COR-L47 (cell line): ENCODE measurements at places on chromosomes 12 and 14.
A peak's percentile ranks its signal among the peaks of the same experiment; 100 is the strongest.

- DNase-seq = no peak
Measured at GRCh38 chr12:64687816-64688215, 71.4 kb downstream of the GNS start.

- DNase-seq = no peak
Measured at GRCh38 chr12:122086116-122086515, 7.6 kb downstream of the MLXIP start.

GRCh38 chr14:58239244-58240195 is 5.1 kb upstream of the PSMA3 start:
- DNase-seq = peak; percentile 49

- DNase-seq = no peak
Measured at GRCh38 chr14:96895658-96896271, 98.6 kb downstream of the VRK1 start.

GRCh38 chr14:90274808-90275457 is 18.6 kb downstream of the PSMC1 start:
- DNase-seq = no peak

- no peak for DNase-seq
Measured at GRCh38 chr14:96148631-96149030, 56.0 kb upstream of the BDKRB2 start.

- DNase-seq = no peak
Measured at GRCh38 chr12:85531341-85531740, 251.3 kb downstream of the ALX1 start.

GRCh38 chr12:128818065-128819022 is 5.4 kb downstream of the SLC15A4 start:
- DNase-seq = no peak

- DNase-seq = no peak
Measured at GRCh38 chr14:75876530-75876929, 105.3 kb downstream of the TGFB3 start.

- DNase-seq = no peak
Measured at GRCh38 chr12:52308806-52309425, 12.3 kb downstream of the KRT83 start.
